ENCODE measurements at places on chromosomes 11 and 22.

- peak; percentile 12 for DNase-seq
Measured at GRCh38 chr11:5476186-5476819, 12.2 kb upstream of the OR52D1 start.

DNA sequence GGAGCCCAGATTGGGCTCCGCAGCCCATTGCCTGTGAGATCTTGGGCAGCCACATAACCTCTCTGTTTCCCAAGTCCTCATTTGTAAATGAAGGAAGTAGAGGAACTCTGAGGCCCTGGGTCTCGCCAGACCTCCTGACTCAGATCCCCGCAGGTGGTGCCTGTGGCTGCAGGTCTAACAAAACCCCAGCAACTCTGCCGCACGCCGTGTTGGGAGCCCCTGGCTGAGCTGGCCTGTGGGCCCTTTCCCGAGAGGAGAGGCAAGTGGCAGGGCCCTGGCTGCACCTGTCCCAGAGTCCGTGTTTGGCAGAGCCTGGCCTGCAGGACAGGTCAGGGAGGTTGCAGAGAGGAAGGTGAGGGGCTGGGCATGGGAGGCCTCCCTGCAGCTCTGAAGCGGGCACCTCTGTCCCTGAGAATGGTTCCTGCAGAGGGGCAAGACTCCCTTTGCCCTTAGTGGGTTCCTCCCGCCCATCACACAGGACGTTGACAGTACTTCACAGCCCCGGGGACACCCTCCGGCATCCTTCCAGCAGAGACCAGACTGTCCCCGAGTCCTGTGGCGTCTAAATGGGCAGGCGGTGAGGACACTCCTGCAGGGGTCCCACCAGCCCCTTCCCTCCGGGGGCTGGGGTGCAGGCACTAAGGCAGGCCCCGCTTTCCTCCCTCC lies 67.7 kb downstream of the ARHGAP8 start:
- DNase-seq: no peak

DNA sequence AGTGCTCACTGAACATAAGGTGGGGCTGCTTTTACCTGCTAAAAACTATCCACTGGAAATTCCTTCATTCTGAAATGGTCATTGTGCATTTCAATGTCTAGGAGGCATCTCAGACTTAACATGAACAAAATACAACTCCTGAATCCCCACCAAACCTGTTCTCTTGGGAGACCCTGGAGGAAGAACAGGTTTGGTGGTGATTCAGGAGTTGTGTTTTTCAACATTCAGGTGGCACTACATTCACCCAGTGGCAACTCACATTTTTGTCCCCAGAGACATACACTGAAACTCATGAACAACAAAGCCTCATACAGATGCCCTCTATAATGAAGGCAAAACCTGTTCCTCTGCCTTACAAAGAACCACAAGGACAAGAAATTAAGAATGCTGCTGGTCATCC lies 64.3 kb upstream of the CYP2D6 start:
- DNase-seq: no peak

- DNase-seq: no peak
Measured at GRCh38 chr11:76641905-76642304, 28.6 kb downstream of the LRRC32 start.

DNA sequence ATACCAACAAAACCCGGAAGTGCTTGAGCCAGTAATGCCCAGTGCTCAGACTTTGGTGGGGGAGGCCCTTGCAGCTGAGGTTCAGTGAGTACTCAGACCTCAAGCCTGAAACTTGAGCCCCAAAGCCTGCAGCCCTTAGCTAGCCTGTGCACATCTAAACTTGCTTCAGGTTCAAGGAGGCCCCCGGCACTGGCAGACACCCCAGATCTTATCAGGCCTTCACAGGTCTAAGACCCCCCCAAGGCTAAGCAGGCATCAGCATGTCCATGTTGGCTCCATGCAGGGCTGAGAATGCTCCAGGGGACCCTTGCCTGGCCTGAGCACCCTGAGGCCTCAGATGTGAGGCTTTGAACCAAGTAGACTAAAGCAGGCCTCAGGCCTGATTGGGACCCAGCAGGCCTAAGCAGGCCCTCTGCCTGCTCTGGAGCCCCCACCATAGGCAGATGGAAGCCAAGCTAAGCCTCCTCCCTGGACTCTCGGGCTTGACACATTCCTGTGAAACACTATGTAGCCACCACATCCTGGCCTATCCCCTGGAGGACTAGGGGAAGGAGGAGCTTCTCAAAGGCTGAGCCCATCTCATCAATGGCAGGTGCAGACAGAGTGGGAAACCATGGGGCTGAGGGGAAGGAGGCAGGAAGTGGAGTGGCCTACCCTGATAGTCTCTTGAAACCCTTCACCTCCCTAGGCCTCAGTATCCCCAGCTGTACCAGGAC lies 1.2 kb upstream of the CASTOR1 start:
- no peak for DNase-seq

DNA sequence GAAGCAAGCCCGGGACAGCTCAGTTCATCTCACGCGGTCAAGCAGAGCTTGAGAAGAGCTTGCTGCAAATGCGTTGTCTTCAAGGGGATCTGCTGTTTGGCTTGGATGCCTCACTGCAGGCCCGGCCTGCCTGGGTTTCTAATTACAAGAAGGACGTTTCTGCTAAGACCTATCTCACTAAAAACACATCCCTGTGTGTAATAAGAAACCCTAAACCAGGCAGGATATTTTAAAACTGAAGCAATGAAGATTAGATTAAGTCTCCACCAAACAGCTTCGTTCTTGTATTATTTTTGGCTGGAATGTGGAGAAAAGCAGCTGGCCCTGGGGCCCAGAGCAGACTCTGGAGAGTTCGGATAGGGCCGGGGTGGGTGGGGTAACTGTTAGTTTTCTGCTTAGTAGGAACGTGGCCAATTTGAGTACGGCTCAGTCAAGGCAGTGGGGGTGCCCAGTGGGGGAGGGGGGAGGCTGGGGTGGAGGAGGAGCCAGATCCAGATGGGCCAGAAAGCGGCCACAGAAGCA lies 6.0 kb downstream of the PKNOX2 start:
- DNase-seq: no peak

- DNase-seq: no peak
Measured at GRCh38 chr11:95599959-95600586, 189.5 kb downstream of the FAM76B start.

DNA sequence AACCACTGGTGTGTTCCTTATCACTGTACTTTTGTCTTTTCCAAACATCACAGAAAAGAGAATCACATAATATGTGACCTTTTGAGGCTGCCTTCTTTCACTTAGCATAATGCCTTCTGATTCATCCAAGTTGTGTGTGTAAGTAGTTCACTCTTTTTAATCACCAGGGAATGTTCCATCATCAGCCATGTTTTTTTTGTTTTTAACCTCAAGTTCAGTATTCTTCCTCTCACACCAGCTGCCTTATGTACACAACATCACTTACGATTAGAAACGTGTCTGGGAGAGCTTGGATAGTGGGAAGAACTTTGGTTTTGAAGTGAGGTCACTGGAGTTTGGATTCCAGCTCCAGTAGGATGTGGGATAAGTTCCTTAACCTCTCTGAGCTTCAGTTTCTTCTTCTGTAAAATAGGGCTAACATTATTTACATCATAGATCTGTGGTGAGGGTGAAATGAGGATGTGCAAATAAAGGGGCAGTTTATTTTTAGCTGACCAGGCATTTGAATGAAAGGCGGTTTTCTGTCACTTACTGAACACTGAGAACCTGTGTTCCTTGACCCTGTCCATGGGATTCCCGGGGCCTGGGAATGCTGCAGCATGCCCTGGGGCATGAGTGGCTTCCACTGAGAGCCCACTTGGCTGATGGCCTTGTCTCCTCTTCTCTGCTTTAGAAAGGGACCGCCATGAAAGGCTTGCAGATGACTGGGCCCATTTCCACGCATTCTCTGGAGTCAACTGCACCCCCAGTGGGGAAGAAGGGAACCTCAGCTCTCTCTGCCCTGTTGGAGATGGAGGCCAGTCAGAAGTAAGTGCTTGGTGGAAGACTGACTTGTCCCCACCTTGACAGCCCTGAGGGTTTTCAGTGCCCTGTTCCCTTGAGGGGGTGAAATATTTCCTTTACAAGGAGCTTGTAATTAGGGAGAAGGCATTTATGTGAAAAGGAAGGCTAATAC lies 92.6 kb downstream of the DEPDC5 start:
- DNase-seq: no peak

GRCh38 chr11:6350043-6350442 lies 29.7 kb upstream of the CAVIN3 start:
- DNase-seq: no peak

- DNase-seq: no peak
Measured at GRCh38 chr11:62875698-62876478, 4.8 kb upstream of the SLC3A2 start.

DNA sequence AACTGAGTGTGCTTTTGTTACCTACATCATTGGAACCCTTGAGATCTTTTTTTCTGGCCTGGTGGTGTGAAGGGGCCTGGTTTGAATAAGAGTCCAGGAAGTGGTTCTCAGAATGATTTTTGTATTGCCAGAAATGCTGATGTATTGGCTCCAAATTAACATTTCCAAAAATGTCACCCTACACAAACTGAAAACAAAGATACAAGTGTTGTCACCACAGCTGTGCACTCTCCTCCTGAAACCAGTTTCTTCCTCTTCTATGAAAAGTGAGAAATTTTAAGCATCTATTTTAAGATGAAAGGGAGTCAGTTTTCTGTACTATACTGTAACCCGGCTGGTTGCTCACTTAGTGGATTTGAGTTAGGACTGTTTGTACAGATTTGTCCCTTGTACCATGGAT lies 218.8 kb downstream of the PGR start:
- DNase-seq: no peak

- DNase-seq: no peak
Measured at GRCh38 chr11:122676638-122677037, 21.1 kb downstream of the UBASH3B start.

DNA sequence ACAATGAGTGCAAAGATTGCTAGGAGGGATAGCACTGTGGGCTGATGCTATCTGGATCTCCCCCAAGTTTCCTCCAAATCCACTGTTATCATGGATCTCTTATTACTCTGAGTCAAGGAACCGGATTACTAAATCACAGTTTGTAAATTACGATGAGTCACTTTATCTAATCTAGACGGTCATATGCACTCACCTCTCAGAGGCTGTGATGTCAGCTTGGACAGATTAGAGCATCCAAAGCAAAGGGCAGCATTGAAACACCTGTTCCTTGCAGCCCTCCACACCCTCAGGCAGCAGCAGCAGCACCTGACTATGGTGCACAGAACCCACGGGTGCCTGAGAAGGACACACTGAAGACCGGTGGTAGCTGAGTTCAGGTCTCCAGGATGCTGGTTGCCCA lies 14.0 kb upstream of the POU2AF1 start:
- no peak for DNase-seq

DNA sequence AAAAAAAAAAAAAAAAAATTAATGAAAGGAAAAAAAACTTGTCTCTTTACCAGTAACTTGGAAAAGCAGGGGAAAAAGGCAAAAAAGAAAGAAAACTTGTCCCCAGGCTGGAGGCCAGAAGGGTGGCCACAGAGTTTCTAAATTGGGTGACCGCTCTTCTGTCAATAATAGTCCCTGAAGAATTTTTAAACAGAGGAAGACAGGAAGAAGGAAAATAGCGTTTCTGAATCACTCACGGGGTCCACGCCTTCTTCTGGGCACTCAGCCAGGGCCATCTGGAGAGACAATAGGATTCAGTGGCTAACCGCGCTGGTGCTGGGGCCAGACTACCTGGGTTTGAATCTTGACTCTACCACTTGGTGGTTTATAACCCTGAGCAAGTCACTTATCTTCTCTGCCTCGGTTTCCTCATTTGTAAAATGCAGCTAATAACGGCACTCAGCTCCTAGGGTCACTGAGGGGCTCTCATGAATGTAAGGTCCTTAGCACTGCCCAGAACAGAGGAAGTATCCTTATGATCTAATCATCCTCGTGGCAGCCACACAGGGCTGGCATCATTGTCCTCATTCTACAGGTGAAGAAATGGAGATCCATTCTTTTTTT lies 7.0 kb downstream of the C11orf86 start:
- peak; percentile 82 for DNase-seq

DNA sequence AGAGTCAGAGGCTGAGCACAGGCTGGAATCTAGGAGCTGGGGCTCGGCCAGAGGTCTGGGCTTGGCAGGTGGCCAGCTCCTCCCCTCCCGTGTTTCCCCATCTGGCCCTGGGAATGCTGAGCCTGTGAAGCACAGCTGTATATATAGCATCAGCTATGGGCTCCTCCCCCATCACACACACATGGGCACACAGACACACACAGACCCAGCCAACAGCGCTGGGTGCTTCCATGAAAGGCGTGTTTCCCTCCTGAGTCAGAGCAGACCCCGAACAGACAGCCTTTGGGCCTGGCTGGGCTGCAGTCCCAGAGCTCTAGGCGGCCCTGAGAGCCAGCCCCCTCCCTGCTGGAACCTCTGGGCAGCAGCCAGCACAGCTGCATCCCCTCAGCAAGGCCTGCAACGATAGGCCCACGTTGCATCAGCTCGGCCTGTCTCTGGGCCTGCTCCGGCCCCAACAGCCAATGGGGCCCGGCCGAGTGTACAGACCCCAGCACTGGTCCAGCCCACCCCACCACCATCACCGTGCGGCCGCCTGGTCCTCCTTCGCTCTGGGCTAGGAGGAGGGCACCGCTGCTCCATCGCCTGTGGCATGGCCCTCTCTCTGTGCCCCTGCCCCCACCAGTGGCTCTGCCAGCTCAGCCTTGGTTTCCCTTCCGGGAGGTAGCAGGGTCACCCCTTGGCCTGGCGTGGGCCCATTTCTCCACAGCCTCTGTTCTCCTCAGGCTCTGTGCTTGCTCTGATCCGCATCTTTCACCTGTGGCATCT lies 7.6 kb upstream of the SERPINH1 start:
- DNase-seq: no peak

- no peak for DNase-seq
Measured at GRCh38 chr11:88370782-88371181, 33.2 kb upstream of the CTSC start.

DNA sequence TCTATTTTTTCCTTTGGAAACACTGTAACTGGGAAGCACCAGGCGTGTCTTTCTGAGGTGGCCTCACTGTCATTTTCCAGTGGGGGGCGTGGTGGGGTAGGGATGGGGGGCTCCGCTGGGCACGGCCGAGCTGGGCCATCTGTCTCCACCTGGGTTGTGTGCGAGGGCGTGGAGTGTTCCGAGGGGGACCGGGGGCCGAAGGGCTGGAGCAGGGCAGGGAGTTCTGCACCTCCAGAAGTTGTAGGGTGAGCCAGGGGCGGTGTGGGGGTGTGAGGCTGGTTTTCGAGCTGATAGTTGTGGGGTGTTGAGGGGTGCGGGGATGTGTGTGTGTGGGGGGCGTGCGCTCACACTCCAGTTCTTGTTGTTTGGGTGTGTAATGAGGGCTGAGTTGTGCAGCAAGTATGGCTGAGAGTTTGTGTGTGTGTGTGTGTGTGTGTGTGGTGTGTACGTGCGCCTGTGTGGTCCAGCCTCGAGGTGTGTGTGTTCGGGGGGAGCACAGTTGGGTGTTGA lies 10.8 kb downstream of the YPEL4 start:
- no peak for DNase-seq

DNA sequence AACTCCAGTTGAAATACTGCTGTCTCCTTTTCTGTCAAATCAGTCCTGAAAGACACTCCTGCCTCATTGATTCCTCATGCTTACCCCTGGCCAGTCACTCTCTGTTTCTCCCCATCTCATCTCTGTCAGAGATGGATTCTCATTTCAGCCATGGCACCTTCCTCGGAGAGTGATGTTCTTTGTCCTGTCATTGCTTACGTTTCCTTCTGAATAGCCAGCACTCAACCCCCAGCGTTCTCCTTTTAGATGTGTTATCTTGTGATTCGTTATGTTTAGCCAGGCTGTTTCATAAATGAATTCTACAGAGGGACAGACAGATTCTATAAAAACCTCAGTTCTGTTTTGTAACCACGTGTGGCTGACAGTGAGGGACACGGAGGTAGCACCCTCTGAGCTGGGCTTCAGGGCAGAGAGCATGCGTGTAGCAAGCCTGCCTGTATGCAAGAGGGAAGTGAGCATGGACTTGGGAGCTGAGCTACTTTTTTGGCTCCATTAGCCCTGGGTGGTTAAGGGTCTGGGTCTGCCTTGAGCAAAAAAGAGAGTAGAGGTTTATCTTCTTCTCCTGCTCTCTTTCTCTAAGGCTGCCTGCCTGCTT lies 354.6 kb downstream of the DDX10 start:
- DNase-seq: no peak
